ENCODE measurements at places on chromosomes 2 and 18.
A peak's percentile ranks its signal among the peaks of the same experiment; 100 is the strongest.

GRCh38 chr2:56531668-56532420 is 348.1 kb downstream of the CCDC85A start:
- DNase-seq, result no peak

GRCh38 chr2:179946810-179947615 is 60.1 kb downstream of the CWC22 start:
- DNase-seq, result no peak

DNA sequence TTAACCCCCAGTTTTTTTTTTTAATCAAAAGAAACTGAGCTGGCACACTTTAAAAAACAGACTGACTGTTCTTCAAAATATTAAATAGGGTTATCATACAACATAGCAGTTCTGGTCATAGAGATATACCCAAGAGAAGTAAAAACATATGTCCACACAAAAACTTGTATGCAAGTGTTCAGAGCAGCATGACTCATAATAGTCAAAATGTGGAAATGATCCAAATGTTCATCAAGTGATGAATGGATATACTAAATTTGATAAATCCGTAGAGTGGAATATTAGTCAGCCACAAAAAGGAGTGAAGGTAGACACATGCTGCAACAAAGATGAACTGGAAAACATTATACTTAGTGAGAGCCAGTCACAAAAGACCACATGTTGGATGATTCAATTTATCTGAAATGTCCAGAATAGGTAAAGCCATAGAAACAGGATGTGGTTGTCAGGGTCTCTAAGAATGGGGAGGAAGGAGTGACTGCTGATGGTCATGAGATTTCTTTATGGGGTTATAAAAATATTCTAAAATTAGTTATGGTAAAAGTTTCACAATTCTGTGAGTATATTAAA is 5.1 kb downstream of the SMIM21 start:
- peak; percentile 61 for DNase-seq

DNA sequence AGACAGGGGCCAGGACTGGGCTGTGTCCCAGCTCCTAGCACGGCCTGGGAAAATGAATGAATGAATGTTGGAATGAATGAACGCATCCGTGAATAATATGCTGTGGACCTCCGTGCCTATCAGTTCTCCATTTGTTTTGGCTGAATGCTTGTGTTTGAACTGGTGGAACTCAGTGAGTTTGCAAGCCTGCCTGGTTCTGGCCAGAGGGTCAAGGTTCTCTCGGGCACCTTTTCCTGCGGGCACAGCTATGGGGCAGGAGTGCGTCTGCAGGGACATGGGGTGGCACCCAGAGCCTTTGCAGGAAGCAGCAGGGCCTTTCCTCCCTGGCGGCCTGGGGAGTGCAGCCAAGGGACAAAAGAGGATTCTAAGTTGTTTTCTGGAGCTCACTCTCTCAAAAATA is 17.6 kb upstream of the PDIA6 start:
- DNase-seq, result no peak
